ENCODE measurements at places on chromosomes 12 and 14.

DNA sequence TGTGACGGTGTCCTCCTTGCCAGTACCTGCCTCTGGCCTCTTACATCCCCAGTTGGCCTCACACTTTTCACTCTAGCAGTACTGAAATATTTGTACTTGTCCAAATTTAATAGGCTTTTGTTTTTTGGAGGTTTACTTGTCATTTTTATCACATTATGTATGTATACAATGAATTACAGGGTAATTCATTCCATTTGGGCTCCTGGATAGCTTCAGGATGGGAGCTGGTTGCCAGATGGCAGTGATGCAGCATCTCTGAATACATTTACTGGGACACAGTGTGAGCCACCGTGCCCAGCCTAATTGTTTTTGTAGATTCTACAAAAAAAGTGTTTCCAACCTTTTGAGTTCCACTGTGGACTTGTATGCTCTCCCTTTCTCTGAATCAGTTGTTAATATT, 13.4 kb downstream of the CCDC77 start:
- no peak for DNase-seq

- no peak for DNase-seq
Observed at GRCh38 chr14:53010193-53011040, 59.6 kb upstream of the FERMT2 start.

- no peak for DNase-seq
Observed at GRCh38 chr14:51711505-51711904, 59.8 kb downstream of the FRMD6 start.

GRCh38 chr14:35121026-35121886, 534 bp downstream of the PPP2R3C start:
- DNase-seq: no peak

DNA sequence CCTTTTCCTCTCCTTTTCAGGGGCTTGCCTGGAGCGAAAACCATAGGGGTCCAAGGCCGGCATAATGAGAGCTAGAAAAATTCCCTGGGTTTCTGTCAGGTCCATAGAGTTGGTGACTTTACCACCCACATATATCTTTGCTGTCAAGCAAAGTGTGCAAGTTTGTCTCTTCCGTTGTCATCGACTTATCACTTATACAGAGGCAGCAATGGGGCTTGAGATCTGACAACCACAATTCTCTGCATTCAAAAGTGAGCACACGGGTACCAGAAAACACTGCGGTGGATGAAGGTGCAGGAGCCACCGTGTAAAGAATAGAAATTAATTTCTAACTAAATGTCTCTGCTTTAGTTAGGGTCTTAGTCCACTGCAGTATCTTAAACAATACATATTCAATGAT, 162.3 kb downstream of the DAD1 start:
- no peak for DNase-seq

DNA sequence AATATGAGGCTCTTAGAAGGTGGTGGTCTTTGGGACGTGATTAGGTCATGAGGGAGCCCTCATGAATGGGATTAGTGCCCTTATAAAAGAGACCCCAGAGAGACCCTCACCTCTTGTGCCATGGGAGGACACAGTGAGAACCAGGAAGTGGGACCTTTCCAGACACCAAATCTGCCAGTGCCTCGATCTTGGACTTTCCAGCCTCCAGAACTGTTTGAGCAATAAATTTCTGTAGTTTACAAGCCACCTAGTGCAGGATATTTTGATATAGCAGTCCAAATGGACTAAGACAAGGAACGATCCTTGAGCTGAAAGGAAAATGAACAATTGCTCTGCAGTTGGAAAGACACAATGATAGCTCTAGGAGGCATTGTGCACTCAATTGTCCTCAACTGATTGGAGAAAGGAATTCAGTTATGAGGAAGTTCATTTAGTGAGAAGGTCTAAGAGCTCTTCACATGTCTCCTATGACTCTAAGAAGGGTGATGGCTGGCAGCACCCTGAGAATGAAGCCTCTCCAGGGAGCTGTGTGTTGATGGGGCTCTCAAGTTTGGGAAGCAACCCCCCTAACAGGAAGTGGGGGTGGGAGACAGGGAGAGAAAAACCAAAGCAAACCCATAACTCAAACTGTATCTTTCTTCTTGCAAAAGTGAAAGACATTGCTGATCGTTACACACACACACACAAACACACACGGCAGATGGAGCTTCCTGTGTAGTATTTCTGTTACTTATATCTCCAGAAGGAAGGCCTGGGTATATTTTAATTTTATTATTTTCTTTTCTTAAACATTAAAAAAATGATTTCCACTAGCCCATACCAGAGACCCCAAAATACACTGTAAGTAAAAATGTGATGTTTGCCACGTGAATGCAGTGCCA, 21.0 kb downstream of the CHST11 start:
- no peak for DNase-seq

DNA sequence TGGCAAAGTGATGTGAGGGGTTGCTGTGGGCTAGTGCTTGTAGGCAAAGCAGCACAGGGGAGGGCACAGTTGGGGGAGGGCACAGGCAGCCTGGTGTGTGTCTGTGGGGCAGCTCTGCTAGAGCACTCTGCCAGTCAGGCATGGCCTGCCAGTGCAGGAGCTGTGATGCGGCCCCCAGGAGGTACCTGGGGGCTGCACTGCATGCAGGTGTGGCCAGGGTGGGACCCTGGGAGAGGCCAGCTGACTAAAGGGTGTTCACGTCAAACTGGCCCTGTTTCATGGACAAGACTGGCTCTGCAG, 54.1 kb downstream of the FRS2 start:
- no peak for DNase-seq

DNA sequence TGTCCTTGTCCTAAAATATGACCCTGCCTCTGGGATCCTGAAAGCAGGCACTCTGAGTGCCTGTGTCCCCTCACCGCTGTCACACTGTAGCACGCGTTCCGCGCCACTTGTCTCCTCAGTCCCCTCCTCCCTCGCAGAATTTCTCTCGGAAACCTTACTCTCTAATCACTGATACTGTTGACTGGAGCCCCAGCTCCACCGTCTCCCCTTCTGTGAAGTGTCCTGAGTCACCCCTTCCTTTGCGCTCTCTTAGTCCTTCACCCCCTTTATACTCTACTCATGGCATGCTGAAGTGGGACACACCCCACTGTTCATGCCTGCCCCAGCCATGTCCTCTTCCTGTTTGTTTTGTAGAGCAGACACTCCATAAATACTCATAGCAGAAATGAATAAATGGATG, 104.7 kb downstream of the ZNF664 start:
- DNase-seq: no peak

DNA sequence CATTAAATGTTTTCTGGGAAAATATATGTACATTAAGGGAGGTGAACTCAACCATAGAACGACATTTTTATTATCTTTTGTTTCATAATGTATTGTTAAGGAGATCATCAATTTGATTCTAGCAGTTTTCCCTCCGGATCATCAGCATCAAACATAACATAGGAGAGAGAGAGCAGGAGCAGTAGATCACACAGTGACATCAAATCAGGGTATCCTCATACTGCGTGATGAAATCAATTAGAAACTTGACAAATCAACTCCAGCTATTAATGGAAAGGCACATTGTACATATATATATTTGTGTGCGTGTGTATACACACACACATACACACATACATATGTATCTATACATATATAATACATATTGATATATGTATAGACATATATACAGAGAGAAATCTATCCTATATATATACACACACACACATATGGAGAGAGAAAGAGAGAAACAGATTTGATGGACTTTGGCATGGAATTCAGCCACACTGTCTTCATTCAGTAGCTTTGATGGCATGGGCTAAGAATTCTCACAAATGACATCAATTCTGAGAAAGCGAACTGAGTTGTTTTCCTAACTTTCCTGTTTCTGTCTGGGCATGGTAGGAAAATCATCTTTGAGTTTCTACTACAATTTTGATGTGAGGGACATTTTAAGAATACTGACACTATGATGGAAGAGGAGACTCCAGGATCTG, 1302.8 kb upstream of the SEL1L start:
- no peak for DNase-seq

Data from T-helper 9 cell (primary cell).